A549 treated with ZK216348 at 1 μM for 4 hours (cell line): ENCODE measurements at places on chromosomes 11 and 22. TPM values are rescaled to one million over a fixed set of nuclear protein-coding genes. Genes with fewer than 3 reads are reported as not detected.

The MIAT gene
- 0.22 to 0.48 TPM (median 0.34 TPM) in 5 replicates for total RNA-seq

The FAM168A gene
- total RNA-seq, result 10.2 to 17.8 TPM (median 15.9 TPM) in 5 replicates

The CHADL gene
- total RNA-seq, result not detected in 5 replicates

The PATE4 gene
- total RNA-seq, result not detected in 5 replicates

The MRGPRX3 gene
- not detected in 5 replicates for total RNA-seq

The C11orf65 gene
- 0.15 to 0.93 TPM (median 0.36 TPM) in 3 of 5 replicates, not detected in the others for total RNA-seq

The PRAME gene
- 97.4 to 115 TPM (median 110 TPM) in 5 replicates for total RNA-seq

The CDK2AP2 gene
- total RNA-seq, result 50.3 to 95.2 TPM (median 85.4 TPM) in 5 replicates

The C2CD3 gene
- 14.1 to 20.4 TPM (median 19.7 TPM) in 5 replicates for total RNA-seq

The CCDC117 gene
- total RNA-seq, result 6.5 to 12.4 TPM (median 11.0 TPM) in 5 replicates

The OR51I1 gene
- not detected in 5 replicates for total RNA-seq

The TRIM48 gene
- total RNA-seq, result not detected in 5 replicates

The TSSK2 gene
- total RNA-seq, result not detected in 5 replicates

The SMC1B gene
- not detected in 5 replicates for total RNA-seq

The VSTM5 gene
- not detected in 5 replicates for total RNA-seq

The SELENOM gene
- 44.3 to 71.4 TPM (median 66.5 TPM) in 5 replicates for total RNA-seq

The CLMP gene
- 14.2 to 31.8 TPM (median 23.0 TPM) in 5 replicates for total RNA-seq

The PIWIL4 gene
- 0.17 to 0.78 TPM (median 0.30 TPM) in 5 replicates for total RNA-seq

The THRSP gene
- total RNA-seq, result not detected in 5 replicates

The SLC15A3 gene
- total RNA-seq, result not detected in 5 replicates

The OR2D2 gene
- not detected in 5 replicates for total RNA-seq

The MPZL2 gene
- 0.08 to 0.24 TPM (median 0.20 TPM) in 3 of 5 replicates, not detected in the others for total RNA-seq

The KBTBD3 gene
- total RNA-seq, result 1.0 to 3.9 TPM (median 2.0 TPM) in 5 replicates

The CARD18 gene
- not detected in 5 replicates for total RNA-seq

The LRRC56 gene
- 0.28 to 1.1 TPM (median 0.82 TPM) in 5 replicates for total RNA-seq

The CCDC134 gene
- 2.4 to 3.8 TPM (median 3.4 TPM) in 5 replicates for total RNA-seq

The NXPE4 gene
- not detected in 5 replicates for total RNA-seq

The INPPL1 gene
- 42.7 to 96.5 TPM (median 78.5 TPM) in 5 replicates for total RNA-seq

The LGALS12 gene
- total RNA-seq, result not detected in 5 replicates

The UPB1 gene
- total RNA-seq, result 0.05 TPM in 1 of 5 replicates, not detected in the others

The SHANK3 gene
- total RNA-seq, result 1.9 to 6.0 TPM (median 5.2 TPM) in 5 replicates

The ANKK1 gene
- not detected in 5 replicates for total RNA-seq

The NUP98 gene
- total RNA-seq, result 63.8 to 72.0 TPM (median 69.6 TPM) in 5 replicates

The MMP7 gene
- total RNA-seq, result 19.3 to 36.5 TPM (median 22.8 TPM) in 5 replicates

The OR6A2 gene
- total RNA-seq, result not detected in 5 replicates

The AIFM3 gene
- 1.9 to 5.0 TPM (median 3.7 TPM) in 5 replicates for total RNA-seq

The OR4D5 gene
- total RNA-seq, result not detected in 5 replicates

The PLAAT5 gene
- total RNA-seq, result not detected in 5 replicates

The C11orf86 gene
- total RNA-seq, result 34.6 to 89.6 TPM (median 68.0 TPM) in 5 replicates

The TRIM49 gene
- not detected in 5 replicates for total RNA-seq

The TMPRSS13 gene
- total RNA-seq, result not detected in 5 replicates

The PAMR1 gene
- not detected in 5 replicates for total RNA-seq

The LARGE2 gene
- total RNA-seq, result 0.95 to 3.7 TPM (median 3.1 TPM) in 5 replicates

The VSIG10L2 gene
- not detected in 5 replicates for total RNA-seq

The CDC42BPG gene
- 0.83 to 2.2 TPM (median 1.7 TPM) in 5 replicates for total RNA-seq

The WNT11 gene
- total RNA-seq, result 0.75 to 2.1 TPM (median 1.5 TPM) in 5 replicates

The BIRC3 gene
- 30.8 to 49.7 TPM (median 45.9 TPM) in 5 replicates for total RNA-seq

The LRRC75B gene
- total RNA-seq, result 5.1 to 9.9 TPM (median 8.1 TPM) in 5 replicates

The OR52M1 gene
- not detected in 5 replicates for total RNA-seq

The LRRC55 gene
- not detected in 5 replicates for total RNA-seq

The ARHGAP8 gene
- 1.2 to 2.0 TPM (median 1.4 TPM) in 5 replicates for total RNA-seq

The LGALS1 gene
- 1,225 to 1,377 TPM (median 1,256 TPM) in 5 replicates for total RNA-seq

The IGLL5 gene
- not detected in 5 replicates for total RNA-seq

The NCF4 gene
- total RNA-seq, result not detected in 5 replicates

The SLC16A8 gene
- not detected in 5 replicates for total RNA-seq
